WERI-Rb-1 (cell line): ENCODE measurements at places on chromosomes 11 and 22.

DNA sequence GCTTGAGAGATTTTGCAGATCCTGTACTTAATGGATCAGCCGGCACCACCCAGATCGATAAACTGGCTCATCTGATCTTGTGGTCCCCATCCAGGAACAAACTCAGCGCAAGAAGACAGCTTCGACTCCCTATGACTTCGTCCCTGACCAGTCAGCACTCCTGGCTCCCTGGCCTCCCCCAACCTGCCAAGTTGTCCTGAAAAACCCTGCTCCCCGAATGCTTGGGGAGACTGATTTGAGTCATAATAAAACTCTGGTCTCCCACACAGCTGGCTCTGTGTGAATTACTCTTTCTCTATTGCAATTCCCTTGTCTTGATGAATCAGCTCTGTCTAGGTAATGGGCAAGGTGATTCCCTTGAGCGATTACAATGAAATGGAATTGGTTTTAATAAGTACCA is 29.5 kb downstream of the OR2AG2 start:
- DNase-seq: peak; percentile 59

DNA sequence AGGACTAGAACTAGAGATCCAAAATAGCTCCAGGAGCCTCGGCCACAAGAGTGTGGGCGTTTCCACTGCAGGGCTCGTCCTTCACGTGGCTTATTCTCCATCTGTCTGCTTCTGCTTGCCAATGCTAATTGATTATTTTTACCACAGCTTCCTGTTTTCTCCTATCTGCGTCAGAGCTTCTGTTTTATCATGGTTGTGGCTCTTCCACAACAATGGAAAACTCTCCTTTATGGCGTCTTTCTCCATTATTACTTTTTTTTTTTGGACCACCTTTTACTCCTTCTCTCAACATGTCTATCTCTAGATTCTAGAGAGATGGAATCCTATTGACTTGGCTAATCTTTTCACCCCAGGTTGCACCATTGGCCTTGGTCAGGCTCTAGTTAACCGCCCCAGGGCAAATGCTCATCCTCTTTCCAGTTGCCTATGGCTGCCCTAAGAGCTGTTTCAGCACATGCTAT is 25.9 kb downstream of the CAT start:
- DNase-seq: no peak

GRCh38 chr22:46896568-46897245 is 134.3 kb downstream of the TBC1D22A start:
- DNase-seq: no peak

DNA sequence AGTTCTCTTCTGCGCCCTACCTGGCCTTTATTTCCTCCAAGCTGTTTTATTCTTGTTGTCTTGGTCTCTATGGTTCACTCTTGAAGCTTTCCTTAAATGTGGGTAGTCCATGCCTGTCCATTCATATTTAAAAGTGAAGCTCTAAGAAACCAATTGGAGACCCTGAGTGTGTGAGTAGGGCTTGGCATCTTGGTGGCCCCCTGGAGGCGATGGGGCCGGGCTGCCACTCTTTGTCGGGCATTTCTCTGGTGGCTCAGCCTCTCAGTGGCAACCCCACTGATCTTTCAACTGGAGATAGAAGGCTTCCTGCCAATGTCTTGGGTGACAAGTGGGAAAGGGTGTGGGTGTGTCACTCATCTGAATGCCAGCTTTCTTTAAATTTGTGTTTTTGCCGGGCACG is 9.1 kb downstream of the TRPT1 start:
- DNase-seq: no peak

GRCh38 chr22:17167486-17167885 is 8.4 kb upstream of the HDHD5 start:
- no peak for DNase-seq

- DNase-seq: no peak
Measured at GRCh38 chr11:702462-703461, 3.3 kb upstream of the EPS8L2 start.
